ENCODE measurements at places on chromosomes 11 and 22.

DNA sequence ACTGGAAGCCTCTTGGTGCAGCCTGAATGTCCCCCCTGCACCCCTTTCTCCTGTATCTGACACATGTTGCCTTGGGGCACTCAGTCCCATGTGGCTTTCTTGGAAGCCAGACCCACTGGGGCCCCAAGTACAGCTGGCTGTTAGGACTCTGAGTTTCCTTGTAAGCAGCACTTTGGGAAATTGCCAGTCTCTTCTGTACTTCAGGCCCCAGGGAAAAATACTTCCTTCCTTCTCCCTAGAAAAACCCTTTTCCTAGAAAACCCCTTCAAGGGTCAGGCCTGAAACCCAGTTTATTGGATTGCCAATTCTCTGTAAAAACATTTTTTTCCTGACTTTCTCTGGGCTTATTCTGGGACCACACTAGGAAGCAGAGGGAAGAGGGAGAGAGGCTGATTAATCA, 360.3 kb downstream of the TENM4 start:
- DNase-seq, result no peak
- no peaks in the 10 kb centered on the region for H3K36me3 ChIP-seq
- peak overlapping the region; percentile 88 for H3K27ac ChIP-seq
- H3K4me3 ChIP-seq, result no peak overlapping the region

DNA sequence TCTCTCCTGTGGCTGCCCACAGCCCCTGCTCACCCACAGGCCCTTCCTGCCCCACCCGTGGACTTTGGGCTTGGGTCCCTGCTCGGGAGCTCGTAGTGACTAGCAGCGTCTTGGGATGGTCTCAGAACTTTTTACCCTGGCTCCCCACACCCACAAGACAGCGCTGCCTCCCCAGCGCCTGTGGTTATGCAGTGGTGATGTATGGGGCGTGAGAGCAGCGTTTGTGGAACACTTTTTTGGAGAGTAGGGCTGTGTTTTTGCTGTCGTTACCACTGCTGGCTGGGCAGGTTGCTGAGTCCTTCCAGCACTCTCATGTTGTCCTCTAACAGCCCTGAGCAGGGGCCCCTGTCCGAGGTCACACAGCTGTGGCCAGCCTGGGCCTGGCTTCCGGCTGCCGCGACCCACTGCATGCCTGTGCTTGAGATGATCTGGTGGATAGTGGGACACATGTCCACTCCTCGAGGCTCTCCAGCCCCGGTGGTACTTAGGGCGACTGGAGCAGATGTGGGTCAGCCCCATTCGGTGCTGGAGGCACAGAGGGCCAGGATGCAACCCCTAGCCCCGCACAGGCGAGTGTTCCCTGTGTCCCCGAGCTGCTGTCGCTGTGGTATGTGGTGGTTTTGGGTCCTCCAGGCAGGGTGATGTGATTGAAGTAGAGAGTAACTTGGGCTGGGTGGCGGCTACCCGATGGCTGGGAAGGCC, 7.1 kb upstream of the GRAMD4 start:
- no peak for DNase-seq
- no peaks in the 10 kb centered on the region for H3K27me3 ChIP-seq
- H3K4me3 ChIP-seq, result peak overlapping the region; percentile 49
- peak overlapping the region; percentile 88 for H3K27ac ChIP-seq

- no peaks in the 10 kb centered on the region for H3K27me3 ChIP-seq
- DNase-seq, result no peak
- H3K4me3 ChIP-seq, result no peak overlapping the region
Observed at GRCh38 chr11:116328391-116328790, 444.4 kb downstream of the BUD13 start.

- H3K4me3 ChIP-seq, result no peak overlapping the region
- H3K4me1 ChIP-seq, result no peaks in the 10 kb centered on the region
- no peak for DNase-seq
- no peaks in the 10 kb centered on the region for H3K27me3 ChIP-seq
- no peaks in the 10 kb centered on the region for H3K36me3 ChIP-seq
Observed at GRCh38 chr11:109728056-109728455, 306.1 kb downstream of the C11orf87 start.

DNA sequence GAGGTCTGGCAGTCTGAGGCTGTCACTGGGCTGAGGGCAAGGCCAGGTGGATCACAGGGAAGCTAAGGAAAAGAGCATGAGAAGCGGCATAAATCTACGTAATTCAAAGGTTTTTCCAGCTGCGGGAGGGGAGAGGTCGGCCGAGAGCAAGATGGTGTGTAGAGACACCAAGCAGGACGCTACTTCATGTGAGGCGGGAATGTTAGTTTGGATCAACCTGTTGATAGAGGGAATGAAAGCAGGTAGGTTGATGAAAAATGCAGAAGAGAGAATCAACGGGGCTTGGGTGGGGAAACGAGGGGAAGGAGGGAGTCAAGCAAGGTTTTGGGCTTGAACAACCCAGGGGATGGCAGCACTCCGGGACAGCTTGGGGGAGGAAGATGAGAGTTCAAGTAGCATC, 2.9 kb downstream of the B3GNT6 start:
- DNase-seq, result no peak
- H3K27me3 ChIP-seq, result peaks cover 51% of the 10 kb centered on the region
- H3K4me3 ChIP-seq, result no peak overlapping the region
- H3K27ac ChIP-seq, result peak overlapping the region; percentile 31

- peak; percentile 61 for DNase-seq
- no peaks in the 10 kb centered on the region for H3K36me3 ChIP-seq
- peaks cover 29% of the 10 kb centered on the region for H3K4me1 ChIP-seq
Observed at GRCh38 chr11:75554258-75555022, 7.6 kb upstream of the SERPINH1 start.

GRCh38 chr11:86395061-86395551, 20.4 kb downstream of the CCDC81 start:
- H3K27me3 ChIP-seq, result no peaks in the 10 kb centered on the region
- no peak for DNase-seq
- H3K27ac ChIP-seq, result peak overlapping the region; percentile 8
- H3K4me3 ChIP-seq, result no peak overlapping the region

- H3K27ac ChIP-seq, result no peak overlapping the region
- DNase-seq, result no peak
- no peaks in the 10 kb centered on the region for H3K36me3 ChIP-seq
- peaks cover 14% of the 10 kb centered on the region for H3K4me1 ChIP-seq
Observed at GRCh38 chr11:2529173-2529572, 84.4 kb downstream of the KCNQ1 start.

DNA sequence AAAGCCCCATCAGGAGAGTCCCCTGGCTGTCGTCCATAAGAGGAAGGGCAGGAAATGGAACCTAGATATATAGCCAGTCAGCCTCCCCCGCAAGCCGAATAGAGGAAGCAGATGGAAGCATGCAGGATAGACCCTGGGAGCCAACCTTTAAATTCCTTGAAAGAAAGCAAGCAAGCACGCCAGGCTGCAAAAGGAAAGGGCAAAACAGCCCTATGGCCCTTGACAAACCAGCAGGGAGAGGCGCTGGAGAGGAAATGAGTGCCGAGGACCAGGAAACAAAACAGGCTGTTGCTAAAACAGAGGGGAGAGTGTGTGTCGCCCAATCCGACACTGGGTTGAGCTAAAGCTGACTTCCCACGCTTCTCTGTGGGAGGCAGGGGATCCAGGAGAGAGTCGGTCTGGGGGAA, 203.5 kb upstream of the MTNR1B start:
- peak overlapping the region; percentile 1 for H3K27ac ChIP-seq
- H3K36me3 ChIP-seq, result peaks cover 8% of the 10 kb centered on the region
- H3K4me1 ChIP-seq, result peaks cover 25% of the 10 kb centered on the region

DNA sequence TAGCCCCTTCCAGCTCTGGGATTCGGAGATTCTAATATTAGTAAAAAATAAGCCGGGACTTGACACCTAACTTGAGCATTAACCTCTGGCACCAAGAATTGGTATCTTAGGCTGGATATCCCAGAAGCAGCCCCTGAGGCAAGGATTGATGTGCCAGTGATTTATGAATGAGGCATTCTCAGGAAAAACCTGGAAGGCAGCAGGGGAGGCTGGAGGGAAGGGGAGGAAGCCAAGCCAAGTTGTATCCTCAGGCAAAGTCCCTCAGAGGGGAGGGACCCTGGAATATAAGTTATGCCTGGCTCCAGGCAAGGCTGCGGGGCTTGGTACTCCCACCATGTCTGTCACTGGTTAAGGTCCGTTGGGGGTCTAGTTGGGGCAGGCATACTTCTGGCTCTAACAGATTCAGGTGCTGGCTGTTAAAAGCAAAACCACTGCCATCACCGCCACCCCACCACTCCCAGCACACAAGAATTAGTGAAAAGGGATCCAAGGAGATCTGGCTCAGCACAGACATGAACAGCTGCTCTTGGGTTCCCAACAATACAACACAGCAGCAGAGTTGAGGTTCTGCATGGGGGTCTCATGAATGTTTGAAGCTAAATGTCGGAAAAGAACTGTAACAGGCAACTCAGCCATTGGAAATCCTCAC, 29.8 kb downstream of the LMO2 start:
- DNase-seq, result no peak
- H3K4me1 ChIP-seq, result peaks cover 8% of the 10 kb centered on the region
- H3K27ac ChIP-seq, result no peak overlapping the region
- no peak overlapping the region for H3K4me3 ChIP-seq
- no peaks in the 10 kb centered on the region for H3K36me3 ChIP-seq

- H3K27me3 ChIP-seq, result peaks cover 36% of the 10 kb centered on the region
- H3K4me1 ChIP-seq, result peaks cover 21% of the 10 kb centered on the region
- no peak overlapping the region for H3K27ac ChIP-seq
- H3K4me3 ChIP-seq, result no peak overlapping the region
Observed at GRCh38 chr11:824942-825341, 2.8 kb upstream of the CRACR2B start.

DNA sequence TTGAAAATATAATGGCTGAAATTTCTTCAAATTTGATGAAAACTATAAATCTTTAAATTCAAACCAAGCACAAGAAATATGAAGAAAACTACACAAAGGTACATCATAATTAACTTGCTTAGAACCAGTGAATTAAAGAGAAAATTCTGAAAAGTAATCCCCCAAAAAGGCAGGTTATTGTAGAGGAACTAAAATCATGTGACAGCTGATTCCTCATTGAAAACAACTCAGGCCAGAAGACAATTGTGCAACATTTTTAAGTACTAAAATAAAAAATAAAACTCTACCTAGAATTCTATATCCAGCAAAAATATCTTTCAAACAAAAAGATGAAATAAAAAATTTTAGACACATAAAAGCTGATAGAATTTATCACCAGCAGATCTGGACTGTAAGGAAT, 90.3 kb downstream of the SOX6 start:
- H3K27me3 ChIP-seq, result no peaks in the 10 kb centered on the region
- no peak overlapping the region for H3K27ac ChIP-seq
- no peak overlapping the region for H3K4me3 ChIP-seq
- H3K4me1 ChIP-seq, result no peaks in the 10 kb centered on the region

DNA sequence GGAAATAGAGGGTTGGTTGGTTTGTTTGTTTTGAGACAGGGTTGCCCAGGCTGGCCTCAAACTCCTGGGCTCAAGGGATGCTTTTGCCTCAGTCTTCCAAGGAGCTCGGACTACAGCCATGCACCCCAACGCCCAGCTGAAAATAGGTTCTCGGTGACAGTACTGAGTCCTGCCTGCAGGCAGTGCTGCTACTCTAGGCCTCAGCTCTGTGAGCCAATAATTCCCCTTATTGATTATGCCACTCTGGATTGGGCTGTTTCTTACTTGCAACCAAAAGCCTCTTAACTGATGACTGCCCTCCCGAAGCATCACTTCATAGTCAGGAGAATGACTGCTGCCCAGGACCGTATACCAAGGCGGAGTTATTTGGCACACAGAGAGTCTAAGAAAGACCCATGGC, 1.2 kb upstream of the C11orf16 start:
- no peak overlapping the region for H3K4me3 ChIP-seq
- H3K36me3 ChIP-seq, result no peaks in the 10 kb centered on the region
- no peaks in the 10 kb centered on the region for H3K27me3 ChIP-seq
- no peak for DNase-seq
